ENCODE measurements at places on chromosomes 2 and 18.

GRCh38 chr18:54358495-54359040, 862 bp downstream of the C18orf54 start:
- peak; percentile 26 for DNase-seq

DNA sequence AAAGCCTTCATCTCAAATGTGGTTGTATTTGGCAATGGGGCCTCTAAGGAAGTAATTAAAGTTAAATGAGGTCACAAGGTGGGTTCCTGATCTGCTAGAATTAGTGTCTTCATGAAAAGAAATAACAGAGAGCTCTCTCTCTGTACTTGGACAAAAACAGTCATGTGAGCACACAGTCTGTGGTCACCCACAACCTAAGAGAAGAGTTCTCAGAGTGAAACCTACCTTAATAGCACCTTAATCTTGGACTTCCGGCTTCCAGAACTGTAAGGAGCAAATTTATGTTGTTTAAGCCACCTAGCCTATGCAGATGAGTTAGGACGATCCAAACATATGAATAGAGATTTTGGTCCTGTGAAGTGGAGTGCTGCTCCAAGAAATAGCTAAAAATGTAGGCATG, 758.9 kb downstream of the LRRTM4 start:
- DNase-seq = no peak

DNA sequence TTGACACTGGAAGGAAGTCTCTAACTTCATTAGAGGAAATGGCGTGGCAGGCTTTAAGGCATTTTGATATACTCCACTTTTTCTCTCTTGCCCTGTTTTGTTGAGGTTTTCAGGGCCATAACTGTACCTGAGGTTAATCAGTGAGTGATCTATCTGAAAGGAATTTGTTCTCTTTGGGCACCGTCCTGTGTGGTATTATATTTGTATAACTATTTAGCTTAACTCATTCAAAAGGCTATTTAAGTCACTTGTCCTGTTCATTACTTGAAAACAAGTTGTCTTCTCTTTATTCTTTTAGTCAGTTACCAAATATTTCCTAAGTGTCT, 180.4 kb downstream of the NEDD4L start:
- no peak for DNase-seq

GRCh38 chr2:165536851-165537499, 67.5 kb downstream of the CSRNP3 start:
- DNase-seq = no peak

DNA sequence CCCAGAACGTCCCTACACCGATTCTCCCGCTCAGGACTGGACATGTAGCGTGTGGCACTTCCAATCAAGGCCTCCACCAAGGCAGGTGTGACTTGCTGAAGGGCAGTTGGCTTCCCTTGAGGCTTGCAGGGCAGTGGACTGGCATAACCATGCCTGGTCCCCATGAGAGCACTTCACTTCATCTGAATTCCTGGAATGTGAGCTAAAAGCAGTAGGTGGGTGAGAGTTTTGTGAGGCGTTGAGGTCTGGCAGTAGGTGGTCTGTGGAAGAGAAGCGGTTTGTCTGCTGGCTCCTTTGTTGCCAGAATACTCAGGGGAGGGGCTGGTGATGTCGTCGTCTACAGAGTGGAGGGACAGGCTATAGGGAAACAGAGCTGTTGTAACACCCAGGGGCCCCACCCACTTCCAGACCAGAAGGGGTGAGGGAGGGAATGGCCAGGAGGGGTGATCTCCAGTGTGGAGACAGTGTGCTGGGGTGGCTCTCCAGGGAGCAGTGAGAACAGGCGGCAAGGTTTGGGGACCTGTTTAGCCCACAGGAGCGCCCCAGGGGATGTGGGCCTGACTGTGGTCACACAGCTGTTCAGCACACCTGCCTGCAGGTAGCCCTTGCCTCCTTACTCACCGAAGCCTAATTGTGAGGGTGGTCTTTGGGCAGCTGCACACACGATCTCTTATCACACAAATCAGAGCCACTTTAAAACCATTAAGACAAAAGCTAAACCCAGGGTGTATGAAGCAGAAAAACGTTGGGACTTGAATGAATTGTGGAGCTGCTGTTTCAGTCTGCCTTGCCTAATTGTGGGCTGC, 21.5 kb upstream of the ALKAL2 start:
- DNase-seq = no peak

- DNase-seq = peak; percentile 31
Measured at GRCh38 chr2:41414486-41415230, 633.2 kb upstream of the PKDCC start.

DNA sequence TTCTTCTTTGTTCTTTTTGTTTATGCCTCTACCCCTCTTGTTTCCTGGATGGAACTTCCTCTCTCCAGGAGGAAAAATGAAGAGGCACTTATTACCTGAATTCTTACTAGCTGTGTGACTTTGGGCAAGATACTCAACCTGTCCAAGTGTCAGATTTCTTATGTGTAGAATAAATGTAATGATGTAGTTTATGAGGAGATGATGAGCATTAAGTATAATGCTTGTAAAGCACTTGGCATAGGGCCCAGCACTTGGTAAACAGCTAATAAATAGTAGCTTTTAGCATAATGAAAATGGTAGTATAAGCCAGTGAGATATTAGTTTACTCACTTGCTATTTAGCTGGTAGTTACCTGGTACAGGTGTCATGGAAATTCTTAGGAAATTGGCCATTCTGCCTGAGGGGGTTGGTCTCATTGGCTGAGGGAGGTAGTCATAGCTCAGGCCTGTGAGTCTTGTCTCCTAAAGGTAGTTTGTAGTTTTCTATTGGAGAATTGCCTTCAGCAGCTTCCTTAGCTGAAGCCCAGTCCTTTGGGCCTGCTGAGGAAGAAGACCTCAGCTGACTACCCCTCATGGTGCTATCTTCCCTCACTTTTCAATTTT, 133.4 kb upstream of the NABP1 start:
- no peak for DNase-seq

DNA sequence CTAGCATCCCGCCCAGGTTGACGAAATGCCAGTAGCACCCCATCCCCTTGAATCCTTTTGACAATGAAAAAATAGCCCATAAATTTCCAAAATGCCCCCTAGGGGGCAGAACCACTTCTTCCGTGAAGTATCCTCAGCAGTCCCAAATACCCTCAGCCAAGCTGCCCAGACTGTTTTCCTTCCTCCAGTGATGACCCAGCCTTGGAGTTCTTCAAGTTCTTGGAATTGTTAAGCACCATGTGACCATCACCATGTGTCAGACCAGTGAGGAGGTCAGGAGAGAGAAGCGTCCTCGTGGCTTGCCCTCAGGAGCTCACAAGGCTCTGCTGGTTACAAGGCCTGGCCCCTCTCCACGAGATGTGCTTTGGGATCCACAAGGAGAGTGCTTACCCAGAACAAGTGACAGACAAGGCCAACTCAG, 1.4 kb upstream of the SLC23A3 start:
- peak; percentile 90 for DNase-seq

- peak; percentile 41 for DNase-seq
Measured at GRCh38 chr2:55155764-55156281, 76.3 kb downstream of the CLHC1 start.

GRCh38 chr2:11724151-11724550, 22.3 kb upstream of the LPIN1 start:
- no peak for DNase-seq

DNA sequence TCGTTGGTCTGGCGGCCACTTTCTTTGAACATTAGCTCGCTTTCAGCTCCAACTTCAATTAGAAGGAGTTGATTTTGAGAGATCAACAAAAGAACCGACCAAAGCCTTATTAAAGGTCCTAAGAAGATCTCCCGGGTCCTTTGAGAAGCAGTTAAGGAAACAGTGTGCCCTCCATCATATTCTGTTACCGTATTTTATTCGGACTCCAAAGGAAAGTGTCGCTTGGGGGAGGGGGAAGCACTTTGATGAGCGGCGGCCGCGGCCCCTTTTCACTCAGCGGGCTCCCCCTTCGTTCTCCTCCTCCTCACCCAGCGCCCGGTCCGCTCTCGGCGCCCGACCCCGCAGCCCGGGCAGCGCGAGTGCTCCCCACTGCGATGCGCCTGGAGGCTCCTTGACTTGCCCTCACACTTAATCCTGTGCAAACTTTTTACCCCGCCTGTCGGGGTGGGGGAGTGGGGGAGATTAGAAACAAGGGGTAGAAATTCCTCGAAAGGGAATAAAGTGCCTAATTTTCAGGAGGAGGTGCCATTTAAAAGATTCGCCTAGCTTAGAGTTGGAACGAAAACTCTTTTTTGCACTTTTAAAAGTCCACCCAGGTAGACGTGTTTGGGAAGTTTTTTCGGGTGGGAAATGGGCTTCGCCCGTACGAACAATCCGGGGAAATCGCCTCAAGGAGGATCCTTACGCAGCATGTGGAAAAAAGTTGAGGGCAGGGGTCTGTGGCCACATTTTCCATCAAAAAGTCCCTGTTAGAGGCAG, 1.2 kb upstream of the OTX1 start:
- no peak for DNase-seq

- no peak for DNase-seq
Measured at GRCh38 chr2:45833968-45834344, 182.5 kb downstream of the PRKCE start.

DNA sequence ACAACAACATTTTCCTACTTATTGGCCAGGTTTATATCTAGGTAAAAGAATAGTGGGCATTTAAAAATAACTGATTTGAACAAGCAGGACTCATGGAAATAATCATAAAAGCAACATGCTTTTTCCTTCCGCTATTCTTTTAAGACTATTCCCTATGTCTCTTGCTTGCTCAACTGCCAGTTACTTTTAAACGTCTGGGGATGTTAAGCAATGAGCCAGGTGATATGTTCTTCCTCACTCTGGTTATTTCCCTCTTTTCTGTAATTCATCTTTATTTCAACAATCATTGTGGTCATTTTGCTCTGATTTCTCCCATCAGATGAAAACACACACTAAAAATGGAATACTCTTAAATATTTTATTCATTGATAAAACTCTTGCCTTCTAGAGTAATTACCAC, 33.4 kb upstream of the SLC8A1 start:
- DNase-seq = no peak

- DNase-seq = no peak
Measured at GRCh38 chr18:37689841-37690240, 124.2 kb upstream of the CELF4 start.

DNA sequence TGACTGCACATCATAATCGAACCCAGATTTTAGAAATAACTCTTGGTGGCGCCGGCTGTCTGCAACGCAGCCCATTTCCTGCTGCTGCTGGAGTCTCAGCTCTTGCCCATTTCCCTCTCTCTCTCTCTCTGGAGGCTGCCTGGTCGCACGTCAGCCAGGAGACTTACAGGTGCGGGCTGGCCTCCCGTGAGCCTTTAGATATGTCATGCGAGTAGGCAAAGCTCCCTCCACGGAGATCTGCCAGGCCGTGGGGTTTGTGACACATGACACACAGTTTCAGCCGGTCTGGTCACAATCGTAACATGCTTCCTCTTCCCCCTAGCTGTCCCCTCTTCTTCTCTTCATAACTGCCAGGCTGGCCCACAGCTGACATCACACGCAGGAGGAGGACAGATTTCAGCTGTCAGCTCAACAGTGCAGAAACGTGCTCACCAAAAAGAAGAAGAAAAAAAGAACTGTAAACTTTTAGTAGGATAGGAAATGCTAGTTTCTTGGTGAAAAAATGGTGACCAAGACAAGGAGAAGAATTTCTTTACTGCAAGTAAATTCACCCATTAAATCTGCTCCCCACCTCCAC, 489.3 kb downstream of the ZNF516 start:
- DNase-seq = no peak

DNA sequence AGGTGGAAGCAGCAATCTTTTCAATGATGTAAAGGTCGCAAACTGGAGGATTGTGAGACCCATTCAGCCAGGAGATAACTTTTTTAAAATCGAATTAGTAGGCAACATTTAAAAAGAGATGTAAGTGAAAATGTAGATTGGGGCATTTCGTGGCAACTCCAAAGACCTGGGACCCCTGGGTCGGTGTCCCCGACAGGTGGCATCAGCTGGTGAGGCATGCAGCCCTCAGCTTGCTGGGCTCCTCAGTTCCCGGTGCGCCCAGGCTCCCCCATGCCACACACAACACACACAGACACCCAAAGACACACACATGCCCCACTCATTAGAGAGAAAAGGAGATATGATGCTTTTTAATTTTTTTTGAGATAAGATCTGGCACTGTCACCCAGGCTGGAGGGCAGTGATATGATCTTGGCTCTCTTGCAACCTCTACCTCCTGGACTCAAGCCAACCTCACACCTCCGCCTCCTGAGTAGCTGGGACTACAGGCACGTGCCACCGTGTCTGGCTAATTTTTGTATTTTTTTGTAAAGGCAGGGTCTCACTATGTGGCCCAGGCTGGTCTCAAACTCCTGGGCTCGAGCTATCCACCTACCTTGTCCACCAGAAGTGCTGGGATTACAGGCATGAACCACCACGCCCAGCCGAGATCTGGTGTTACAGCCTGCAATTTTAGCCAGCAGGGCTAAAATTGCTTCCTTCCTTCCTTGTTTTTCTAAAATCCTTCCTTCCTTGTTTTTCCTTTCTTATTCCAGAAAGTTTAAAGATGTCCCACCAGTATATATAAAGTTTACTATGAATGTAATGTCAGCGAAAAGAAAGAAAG, 122.6 kb upstream of the EPAS1 start:
- no peak for DNase-seq

DNA sequence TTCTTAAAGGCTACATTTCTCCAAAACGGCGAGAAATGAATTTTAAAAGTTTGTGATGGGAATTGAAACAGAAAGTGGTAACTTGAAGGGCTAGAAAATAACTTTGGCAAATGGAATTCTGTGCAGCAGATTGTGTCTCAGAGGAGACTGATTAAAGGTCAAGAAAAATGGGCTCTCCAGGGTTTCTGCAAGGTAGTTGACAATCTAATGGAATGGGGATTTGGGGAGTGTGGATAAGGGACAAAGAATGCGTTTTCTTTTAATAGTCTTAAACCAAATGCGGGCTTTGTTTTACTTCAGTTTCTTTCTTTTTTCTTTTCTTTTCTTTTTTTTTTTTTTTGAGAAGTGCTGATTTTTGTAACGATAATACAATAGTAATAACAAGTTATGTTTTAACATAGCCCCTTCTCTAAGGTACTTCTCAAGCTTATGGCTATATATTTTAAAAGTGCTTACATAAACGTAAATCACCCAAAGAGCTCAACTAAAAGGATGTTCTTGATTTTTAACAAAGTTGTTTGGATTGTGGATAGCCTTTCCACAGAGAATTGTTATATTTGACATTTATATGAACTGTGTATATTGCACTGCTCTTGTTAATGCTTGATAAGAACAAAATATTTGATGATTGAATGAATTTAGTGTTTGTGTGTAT, 36.6 kb downstream of the CAMKMT start:
- no peak for DNase-seq

DNA sequence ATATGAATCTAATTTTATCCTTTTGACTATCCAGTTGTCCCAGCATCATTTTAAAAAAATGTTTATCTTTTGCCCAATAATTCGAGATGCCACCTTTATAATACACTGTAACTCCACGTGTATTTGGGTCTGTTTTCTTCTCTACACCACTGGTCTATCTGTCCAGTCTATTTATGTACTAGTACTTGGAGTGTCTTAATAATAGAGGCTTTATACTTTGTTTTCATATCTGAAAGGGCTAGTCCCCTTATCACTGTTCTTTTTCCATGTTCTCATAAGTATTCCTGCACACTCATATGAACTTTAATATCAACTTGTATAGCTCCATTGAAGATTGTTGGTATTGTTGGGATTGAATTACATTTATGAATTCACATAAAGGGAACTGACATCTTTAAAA, 101.1 kb upstream of the RMP24 start:
- no peak for DNase-seq

- no peak for DNase-seq
Measured at GRCh38 chr18:36537289-36537688, 239.8 kb downstream of the FHOD3 start.

Data from hepatic stellate cell (primary cell).